Stimulated activated CD8-positive, alpha-beta memory T cell treated with anti-CD3 and anti-CD28 coated beads, Interleukin-7, amount 100 ng/mL, for 1 hour (primary cell): ENCODE measurements at places on chromosomes 7 and 10.

DNA sequence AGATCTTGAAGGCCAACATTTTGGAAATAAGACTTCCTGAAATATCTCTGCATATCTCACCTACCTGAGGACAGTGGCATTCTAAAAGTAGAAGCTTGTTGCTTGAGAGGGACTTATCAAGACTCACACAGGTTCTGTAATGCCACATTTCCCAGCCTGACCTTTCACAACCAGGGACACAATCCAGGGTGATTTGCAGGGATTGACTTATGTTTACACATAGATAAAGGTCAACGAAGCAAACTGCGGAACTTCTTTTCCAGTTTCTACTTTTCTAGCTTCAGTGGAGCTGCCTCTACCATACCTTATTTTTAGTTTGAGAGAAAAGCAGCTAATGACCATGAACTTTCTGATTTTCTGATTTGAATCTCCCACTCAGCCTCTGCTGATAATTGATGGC is 148.7 kb downstream of the SLC16A9 start:
- DNase-seq: no peak

DNA sequence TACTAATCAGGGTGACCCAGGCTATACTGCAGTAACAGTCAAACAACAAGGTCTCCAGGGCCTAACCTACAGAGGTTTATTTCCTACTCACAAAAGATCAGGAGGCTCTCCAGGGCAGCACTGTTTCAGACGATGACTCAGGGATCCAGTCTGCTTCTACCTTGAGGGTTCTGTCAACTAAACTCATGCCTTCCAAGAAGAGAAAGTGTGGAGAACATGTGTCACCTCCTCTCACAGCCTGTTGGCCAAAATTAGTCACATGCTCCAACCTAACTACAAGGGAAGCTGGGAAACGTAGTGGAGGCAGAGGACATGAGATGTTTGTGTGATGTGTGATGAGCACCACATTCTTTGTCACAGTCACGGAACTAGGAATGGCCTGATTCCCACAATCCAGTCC is 14.7 kb upstream of the INA start:
- no peak for DNase-seq

- DNase-seq: no peak
Observed at GRCh38 chr7:134452991-134453473, 5.9 kb downstream of the AKR1B1 start.

- DNase-seq: no peak
Observed at GRCh38 chr7:41378156-41378555, 324.7 kb downstream of the INHBA start.

- DNase-seq: no peak
Observed at GRCh38 chr7:105742787-105743186, 133.6 kb downstream of the ATXN7L1 start.

DNA sequence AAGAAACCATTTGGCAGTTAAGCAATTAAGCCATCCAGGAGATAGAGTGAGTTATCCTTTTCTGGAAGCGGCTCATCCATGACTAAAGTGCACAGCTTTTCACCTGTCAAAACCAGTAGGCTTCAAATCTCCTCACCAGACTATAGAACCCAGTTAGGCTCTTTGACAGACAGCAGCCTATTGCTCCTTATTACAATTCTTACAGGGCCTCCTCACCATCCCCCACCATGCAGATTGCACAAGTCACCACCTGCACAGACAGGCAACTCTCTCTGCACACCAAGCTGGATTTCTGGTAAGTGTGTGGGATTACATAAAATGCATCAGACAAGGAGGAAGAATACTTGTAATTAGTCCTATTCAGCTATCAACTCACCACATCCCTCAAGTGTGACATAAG is 301.6 kb downstream of the SNX13 start:
- DNase-seq: no peak

DNA sequence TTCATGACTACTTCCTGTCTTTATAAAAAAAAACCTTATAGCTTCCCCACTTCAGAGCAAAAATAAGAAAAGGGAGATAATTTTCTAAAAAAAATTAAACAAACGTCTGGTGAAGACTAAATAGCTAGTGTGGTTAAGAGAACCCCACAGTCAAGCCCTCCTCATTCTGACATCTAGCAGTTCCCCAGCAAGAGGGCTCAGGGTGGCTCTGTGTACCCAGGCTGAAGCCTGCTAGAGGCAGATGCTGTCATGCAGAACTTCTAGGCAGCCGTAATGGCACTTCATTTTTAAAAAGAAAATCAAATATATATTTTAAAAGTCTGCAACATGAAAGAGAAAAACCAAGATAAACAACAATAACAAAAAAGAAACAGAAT is 223.1 kb upstream of the KLF14 start:
- no peak for DNase-seq

DNA sequence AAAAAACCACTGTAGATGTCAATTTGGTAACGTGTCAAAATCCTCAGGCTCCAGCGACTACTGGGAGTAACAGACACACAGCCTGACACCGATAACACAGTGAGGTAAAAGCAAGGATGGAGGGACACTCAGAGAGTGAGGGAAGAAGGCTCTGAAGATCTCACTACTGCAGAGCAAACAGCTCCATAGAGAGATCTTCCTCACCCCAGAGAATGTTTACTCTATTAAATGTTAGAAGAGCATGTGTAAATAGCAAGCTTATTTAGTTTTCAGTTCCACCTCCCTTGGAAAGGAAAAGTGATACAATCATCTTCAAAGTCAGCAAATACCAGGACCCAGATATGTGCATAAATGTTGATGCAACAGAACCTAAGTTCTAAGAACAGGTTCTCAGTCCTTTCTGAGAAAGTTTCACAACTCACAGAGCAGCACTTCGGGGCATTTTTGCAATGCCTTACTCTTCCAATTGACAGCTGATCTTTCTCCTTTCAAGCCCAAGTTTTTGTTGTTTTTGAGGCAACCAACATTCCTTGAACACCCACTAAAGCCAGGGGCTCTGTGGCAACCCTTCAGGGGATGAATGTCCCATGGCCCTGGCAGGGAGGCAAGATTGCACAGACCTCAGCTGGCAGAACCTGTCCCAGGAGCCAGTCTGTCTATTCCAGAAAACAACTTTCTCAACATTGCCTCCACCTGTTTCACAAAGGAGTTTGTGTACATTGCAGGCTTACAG is 177.4 kb downstream of the SFMBT2 start:
- no peak for DNase-seq

GRCh38 chr7:29328045-29328444 is 133.5 kb downstream of the CHN2 start:
- no peak for DNase-seq

GRCh38 chr10:128174581-128175559 is 48.6 kb upstream of the MKI67 start:
- DNase-seq: no peak

- DNase-seq: no peak
Observed at GRCh38 chr7:140526787-140527664, 47.7 kb upstream of the MKRN1 start.

DNA sequence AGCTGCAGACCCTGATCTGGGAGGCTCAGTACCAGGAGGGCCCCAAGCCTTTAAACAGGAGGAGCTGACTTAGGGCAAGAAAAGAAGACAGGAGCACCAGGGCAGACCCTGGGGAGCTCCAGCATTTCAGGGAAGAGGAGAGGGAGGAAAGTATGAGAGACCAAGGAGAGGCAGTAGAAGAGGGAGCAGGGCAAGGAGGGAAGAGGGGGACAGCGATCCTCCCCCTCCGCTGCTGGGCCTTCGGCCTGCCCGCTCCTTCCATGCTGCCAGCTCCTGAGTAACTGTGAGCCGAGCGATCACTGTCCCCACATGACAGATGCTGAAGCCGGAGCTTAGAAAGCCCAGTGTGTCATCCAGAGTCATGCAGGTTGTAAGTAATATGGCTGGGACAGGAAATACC is 65.9 kb downstream of the ALOX5 start:
- no peak for DNase-seq

- no peak for DNase-seq
Observed at GRCh38 chr7:18877874-18878273, 239.6 kb downstream of the TWIST1 start.

- no peak for DNase-seq
Observed at GRCh38 chr7:75813781-75814236, at the start of gene CCL24. Gene CCL24, minus strand, starts transcription at chr7:75813806. Its CDS starts 91 bp downstream, at chr7:75813715.

DNA sequence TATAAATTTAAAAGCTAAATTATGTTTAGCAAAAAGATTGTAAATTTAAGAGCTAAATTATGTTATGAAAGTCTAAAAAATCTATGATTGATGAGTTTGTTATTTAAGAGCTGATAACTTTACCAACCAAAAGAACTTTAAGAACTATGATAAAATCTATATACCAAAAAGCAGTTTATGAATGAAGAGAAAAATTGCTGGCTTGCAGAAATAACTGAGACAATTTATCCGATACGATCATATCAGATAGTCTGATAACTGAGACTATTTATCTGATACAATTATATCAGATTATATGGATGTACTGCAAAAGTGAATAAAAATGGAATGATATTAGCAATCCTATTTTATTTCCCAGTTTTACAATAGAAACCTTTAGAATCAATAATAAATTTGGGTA is 50.2 kb downstream of the IQUB start:
- DNase-seq: no peak

GRCh38 chr7:28469562-28469961 is 57.2 kb downstream of the CREB5 start:
- no peak for DNase-seq
